Stimulated activated CD8-positive, alpha-beta memory T cell treated with anti-CD3 and anti-CD28 coated beads, Interleukin-4, amount 100 ng/mL, for 1 hour (primary cell): ENCODE measurements at places on chromosomes 6 and 20.

GRCh38 chr6:116351101-116351500 lies 19.6 kb upstream of the DSE start:
- no peak for DNase-seq

DNA sequence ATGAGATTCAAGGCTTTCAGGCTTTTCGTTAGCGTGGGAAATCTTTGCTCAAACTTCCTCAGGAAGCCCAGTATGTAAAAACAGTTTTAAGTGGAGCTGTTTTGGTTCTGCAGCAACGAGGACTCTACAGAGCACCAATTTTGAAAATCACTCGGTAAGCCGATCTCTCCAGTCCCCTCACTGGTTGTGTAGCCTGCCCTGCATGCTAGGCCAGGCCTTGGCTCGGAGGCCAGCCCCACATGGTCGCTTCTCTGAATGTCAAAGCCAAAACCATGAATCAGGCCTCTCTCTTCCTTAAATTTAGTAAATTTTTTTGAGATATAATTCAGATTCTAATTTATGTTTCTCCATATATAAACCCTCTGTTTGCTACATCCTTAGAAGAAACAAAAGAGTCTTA lies 108.0 kb downstream of the CHD6 start:
- no peak for DNase-seq

DNA sequence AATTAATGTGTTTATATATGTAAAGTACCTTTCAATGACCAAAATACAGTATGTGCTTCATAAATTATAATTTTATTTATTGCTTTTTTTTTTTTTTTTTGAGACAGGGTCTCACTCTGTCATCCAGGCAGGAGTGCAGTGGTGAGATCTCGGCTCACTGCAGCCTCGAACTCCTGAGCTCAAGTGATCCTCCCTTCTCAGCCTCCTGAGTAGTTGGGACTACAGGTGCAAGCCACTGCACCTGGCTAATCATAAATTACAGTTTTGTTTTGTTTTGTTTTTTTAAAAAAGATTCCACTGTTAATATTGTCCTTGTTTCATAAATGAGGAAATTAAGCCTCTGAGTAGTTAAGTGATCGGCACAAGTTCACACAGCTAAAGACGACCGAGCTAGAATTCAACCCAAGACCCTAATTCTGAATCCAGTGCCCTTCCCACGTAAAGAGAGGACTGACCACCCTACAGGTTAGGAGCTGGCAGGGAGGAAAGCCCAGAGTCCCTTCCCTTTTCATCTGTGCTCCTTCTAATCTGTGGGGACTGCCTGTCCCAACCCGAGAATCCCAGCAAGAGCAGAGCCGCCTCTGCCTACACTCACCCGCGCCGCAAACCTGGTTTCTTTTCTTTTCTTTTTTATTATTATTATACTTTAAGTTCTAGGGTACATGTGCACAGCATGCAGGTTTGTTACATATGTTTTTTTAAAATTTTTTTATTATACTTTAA lies 8.5 kb upstream of the GDF5 start:
- no peak for DNase-seq

DNA sequence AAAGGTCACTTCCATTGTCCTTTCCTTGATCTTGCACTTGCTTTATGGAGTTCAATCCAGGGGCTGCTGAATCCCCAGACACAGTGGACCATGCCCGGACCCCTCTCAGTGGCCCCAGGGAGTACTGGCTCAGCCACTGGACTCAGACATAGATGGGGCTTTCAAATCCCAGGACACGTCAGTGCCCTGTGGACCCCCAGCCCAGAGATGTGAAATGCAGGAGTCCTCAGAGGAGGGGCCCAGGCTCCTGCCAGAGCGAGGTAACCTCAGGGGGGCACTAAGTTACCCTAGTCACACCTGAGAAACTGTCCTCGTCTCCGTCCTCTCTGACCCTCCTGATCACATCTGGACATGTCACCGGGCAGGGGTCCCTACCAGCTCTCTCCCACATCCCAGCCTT lies 18.7 kb upstream of the APMAP start:
- DNase-seq = no peak
